SK-N-MC (cell line): ENCODE measurements at places on chromosomes 2 and 18.

- no peak for DNase-seq
Measured at GRCh38 chr2:119468154-119468955, 36.7 kb downstream of the TMEM37 start.

DNA sequence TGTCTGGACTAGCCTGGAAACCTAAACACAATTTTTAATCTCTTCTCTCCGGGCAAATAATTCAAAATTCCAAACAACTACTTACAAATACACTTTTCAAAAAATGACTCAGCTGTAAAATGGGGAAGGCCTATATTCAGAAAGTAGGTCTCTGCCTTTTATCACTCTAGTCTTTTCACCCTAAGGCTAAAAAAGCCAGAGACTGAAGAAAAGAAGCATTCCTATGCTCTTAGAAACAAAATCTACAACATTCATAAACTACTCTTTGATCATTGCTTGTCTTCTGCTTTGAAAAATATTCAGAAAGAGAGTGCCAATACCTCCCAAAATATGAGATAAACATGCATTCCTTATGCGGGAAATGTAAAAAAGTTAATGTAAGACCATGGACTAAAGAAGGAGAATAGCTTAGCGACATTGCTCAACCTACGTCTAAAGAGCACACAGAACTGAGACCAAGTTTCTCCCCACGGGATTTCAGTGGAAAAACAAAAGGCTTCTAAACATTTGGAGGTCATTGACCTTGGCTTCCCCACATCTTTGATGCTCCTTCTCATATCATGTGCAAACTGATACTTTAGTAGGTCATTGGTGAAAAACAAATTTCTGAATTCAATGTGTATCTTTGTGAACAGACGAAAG, 74.4 kb upstream of the EPB41L3 start:
- no peak for DNase-seq

DNA sequence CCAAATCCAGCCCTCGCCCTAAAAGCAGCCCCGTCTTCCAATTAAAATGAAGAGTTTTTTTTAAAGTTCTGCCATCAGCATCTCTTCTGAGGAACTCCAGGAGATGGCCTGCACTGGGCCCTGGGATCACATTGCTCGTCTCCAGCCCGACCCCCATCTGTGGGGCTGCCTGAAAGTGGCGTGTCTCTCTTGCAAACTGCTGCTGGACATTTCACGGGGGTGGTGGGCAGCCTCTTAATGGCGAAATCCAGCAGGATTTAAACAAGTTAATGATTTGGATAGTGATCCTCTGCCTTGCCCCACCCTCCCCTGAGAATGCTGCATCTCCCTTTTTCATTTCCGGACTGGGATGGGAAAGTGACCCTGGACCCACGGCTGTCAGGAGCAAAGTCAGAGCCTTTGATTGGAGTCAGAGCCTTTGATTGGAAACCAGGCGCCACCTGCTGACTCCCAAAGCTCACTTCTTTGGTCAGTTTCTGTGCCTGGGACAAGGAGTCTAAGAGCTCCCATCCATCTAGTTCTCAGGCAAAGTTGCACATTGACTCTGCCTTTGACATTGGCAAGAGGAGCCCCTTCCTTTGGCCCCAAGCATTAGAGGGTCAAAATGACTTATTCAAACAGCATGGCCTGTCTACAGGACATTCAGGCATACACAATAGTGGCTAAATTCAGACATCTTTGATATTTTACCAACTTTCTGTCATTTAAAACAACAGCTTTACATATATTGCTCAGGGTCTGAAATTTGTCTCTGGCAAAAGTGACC, 155.2 kb downstream of the SH3BP4 start:
- DNase-seq, result no peak

- no peak for DNase-seq
Measured at GRCh38 chr2:197435598-197436420, 981 bp upstream of the SF3B1 start.

GRCh38 chr2:13576406-13577036, 859.8 kb downstream of the TRIB2 start:
- DNase-seq, result no peak

- no peak for DNase-seq
Measured at GRCh38 chr2:235930701-235931100, 237.5 kb downstream of the GBX2 start.

- no peak for DNase-seq
Measured at GRCh38 chr2:113309655-113310387, 31.1 kb upstream of the PAX8 start.

GRCh38 chr18:54530285-54530684, 60.8 kb upstream of the DYNAP start:
- no peak for DNase-seq

- DNase-seq, result no peak
Measured at GRCh38 chr2:155301221-155301620, 602.7 kb downstream of the KCNJ3 start.

GRCh38 chr18:26546170-26546874, 2.0 kb downstream of the KCTD1 start:
- DNase-seq, result peak; percentile 48

DNA sequence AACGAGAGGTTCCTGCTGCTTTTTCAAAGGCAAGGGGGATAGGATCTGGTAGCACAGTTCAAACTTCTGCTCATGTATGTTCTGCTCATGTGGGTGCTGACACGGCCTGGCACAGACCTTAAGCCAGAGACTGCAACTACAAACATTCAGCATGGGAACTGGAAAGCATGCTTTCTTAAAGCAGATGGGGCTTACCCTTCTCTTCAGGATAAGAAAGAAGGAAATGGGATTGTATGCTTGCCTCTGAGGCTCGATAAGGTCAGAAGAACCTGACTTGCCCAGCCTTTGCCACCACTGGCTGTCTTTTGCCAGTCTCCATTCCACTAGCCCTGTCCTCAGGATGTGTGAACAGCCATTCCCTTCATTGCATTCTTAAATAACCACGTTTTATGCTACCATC, 10.7 kb downstream of the DOCK10 start:
- DNase-seq, result no peak

- DNase-seq, result no peak
Measured at GRCh38 chr18:69282371-69282770, 118.3 kb upstream of the DOK6 start.

- DNase-seq, result no peak
Measured at GRCh38 chr2:121236101-121236640, 48.8 kb downstream of the TFCP2L1 start.

DNA sequence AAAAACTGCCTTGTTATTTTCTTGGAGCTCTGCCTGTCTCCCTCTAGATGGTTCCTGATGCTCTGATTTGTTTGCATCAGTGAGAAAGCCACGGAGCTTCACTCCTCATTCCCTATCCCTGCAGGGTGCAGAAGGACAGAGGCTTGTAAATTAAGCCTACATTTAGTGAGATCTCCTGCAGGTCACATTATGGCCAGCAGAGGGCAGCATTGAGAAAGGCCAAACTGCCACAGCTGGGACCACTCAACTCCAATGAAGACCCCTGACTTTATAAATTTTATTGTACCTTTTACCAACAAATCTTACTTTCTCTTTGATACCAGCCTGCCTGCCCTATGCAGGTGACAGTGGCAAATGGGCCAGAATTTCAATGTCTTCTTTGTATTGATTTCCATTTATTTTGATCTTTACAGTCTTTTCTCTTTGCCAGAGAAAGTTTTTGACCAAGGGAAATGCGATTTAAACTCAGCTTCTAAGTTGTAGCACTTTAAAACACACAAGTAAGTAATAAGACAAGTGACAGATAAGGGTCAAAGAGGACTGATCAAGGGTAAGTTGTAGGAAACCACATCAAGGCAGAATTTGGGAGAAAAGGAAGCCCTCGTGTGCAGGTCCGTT, 1029.1 kb upstream of the KLHL29 start:
- peak; percentile 10 for DNase-seq

GRCh38 chr2:23700627-23701026, 226.3 kb downstream of the ATAD2B start:
- DNase-seq, result no peak

DNA sequence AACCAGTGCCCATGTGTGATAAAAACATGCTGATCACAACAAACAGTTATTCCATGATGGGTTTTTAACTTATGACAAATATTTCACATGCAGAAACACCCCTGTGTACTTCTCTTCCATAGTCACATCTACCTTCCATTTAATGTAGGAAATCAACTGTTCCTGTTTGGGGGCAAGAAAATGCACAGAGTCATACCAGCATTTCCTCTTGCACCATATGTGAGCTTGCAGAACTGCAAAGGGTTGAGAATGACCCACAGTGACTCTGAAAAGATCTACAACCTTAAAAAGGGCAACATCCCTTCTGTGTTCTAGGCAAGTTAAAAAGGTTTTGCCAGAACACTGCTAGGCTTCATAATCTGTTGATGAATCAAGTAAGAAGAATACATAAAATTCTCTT, 9.9 kb downstream of the BMP10 start:
- no peak for DNase-seq
